Esophagus squamous epithelium (tissue), 5 donors: ENCODE measurements at places on chromosomes 3 and 15.

- no peak for DNase-seq
Observed at GRCh38 chr15:69805248-69805953, 292.3 kb downstream of the TLE3 start.

DNA sequence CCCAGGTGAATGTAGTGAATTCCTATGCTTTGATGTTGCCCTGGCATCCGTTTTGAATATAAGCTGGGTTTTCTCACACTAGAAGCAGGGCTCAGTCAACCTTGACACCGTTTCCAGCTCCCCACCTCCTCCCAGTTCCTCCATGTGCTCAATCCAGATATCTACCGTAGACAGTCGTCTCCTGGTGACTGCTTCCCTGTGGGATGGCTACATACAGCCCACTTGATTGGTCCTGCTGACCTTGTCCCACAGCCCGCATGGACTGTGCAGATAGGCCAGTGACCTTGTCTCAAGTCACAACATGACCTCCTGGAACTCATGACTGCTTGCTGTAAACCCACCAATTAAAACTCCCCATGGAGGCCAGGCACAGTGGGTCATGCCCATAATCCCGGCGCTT, 8.1 kb downstream of the SEMA7A start:
- DNase-seq = no peak

DNA sequence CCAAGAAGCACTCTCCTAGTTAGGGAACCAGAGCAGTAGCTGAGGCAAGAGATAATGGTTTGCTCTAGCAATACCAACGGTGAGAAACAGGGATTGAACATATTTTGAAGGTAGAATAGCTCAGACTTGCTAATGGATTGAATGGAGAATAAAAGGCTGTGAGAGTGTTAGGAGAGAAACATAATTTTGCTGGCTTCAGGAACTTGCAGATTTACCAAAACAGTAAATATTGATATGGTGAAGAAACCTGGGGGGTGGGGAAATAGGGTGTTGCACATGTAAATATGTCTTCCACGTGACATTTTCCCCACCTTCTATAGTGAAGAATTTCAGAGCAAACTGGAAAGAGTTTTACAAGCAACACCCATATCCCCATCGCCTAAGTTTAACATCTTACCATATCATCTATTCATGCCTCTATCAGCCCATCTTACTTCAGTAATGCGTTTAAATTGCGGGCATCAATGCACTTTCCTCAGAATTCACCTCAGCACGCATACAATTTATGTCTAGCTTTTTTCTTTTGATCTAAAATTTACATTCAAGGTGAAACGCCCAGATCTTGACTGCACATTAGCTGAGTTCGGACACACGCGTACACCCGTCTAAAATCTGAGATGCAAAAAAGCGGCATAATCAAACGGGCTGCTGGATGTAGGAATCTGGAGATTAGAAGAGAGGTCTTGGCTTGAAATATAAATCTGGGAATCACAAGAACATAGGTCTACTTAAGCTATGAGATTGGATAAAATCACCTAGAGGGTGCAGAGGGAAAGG, 891 bp upstream of the NR1D2 start:
- no peak for DNase-seq

- no peak for DNase-seq
Observed at GRCh38 chr15:85993116-85993515, 86.6 kb upstream of the AGBL1 start.

- no peak for DNase-seq
Observed at GRCh38 chr3:13590841-13591520, 42.1 kb downstream of the FBLN2 start.

- no peak for DNase-seq
Observed at GRCh38 chr15:58932710-58933280, 684 bp downstream of the SLTM start.
